ENCODE measurements at places on chromosomes 5 and 9. TPM values are rescaled to one million over a fixed set of nuclear protein-coding genes. Genes with fewer than 3 reads are reported as not detected.

GPR150 gene
- 1.4 TPM for polyA plus RNA-seq

MYOT gene
- polyA plus RNA-seq, result 2.0 TPM

PHF24 gene
- 14.7 TPM for polyA plus RNA-seq

GRCh38 chr5:115480271-115480670 is 64.3 kb downstream of the FEM1C start:
- no peak for DNase-seq

GRCh38 chr5:92561411-92561959 is 1019.5 kb downstream of the NR2F1-AS1 start:
- DNase-seq, result no peak

DNA sequence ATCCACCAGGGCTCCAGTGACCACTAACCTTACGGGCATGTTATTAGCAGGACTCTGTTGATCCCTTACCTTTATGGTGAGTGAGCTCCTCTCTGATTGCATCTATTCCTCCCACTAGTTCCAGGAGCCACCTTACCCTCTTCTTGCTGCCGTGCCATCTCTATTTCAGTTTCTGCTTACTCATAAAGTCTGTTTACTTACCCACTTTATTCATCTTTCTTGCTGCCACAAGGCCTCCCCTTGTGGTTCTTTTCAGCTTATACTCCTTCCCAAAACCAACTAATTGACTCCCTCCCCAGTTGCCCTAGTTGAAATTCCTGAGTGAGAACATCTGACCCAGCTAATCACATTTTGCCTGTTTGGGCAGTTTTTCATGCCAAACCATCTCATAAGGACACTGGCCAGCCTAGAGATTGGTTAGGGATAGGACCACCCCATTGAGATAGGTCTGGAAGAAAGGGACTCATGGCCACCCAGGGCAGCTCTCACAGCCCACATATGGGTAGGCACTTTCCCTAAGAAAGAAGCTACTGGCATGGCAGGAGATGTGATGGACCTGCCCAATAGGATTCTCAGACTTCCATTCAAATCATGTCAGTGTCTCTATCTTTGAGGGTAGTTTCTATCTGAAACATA is 412.7 kb downstream of the EFNA5 start:
- DNase-seq, result no peak

GRCh38 chr5:136130581-136130980 is 2.1 kb upstream of the SMAD5 start:
- DNase-seq, result no peak

DNA sequence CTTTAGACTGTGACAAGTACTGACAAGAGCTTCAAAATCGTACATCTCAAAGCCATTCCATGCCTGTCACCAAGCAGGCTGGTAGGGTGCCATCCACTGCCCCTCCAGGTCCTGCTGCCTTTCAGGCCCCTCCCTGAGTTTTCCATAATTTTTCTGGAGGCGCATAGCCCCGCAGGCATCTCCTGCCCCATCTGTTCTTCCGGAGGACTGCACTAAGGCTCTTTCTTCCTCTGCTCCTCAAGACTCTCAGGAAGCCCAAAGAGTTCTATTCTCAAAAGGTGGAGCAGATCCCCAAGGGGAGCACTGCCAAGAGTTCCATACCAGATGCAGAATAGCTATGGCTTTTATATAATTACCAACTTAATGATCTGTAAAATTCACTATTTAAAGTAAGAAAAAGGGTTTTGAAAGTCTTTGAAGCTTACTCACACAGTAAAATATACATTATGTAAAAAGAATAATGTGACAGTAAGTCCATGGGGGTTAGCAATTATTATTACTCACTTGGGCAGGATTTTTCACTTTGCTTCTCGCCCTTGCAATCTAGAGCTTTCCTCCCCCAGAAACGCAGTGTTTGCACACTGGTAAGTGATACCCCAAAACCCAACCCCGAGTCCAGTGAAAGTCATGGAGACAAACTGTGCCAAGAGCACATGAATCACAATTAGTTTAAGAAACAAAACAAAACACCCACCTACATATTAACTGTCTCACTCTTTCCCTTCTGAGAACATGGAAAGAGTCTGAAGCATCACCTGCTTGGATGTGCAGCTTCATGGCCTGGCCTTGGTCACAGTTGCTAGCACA is 114.1 kb upstream of the DAPK1 start:
- DNase-seq, result no peak

DNA sequence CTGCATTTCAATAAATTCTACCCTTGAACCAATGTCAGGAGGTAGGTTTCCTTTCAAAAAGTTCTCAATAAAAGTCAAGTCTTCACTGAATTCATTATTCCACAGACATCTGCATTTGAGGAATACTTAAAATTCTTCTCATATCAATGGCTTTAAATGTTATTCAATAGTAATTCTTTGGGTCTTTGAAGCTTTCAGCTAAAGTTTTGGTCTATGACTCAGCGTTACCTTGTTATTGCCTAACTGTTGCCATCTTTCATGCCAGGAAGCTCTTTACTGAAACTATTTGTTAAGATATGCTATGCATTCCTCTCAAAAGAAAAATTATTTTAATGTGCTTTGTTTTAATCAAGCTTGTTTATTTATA is 170.5 kb downstream of the NNT start:
- DNase-seq, result no peak

DNA sequence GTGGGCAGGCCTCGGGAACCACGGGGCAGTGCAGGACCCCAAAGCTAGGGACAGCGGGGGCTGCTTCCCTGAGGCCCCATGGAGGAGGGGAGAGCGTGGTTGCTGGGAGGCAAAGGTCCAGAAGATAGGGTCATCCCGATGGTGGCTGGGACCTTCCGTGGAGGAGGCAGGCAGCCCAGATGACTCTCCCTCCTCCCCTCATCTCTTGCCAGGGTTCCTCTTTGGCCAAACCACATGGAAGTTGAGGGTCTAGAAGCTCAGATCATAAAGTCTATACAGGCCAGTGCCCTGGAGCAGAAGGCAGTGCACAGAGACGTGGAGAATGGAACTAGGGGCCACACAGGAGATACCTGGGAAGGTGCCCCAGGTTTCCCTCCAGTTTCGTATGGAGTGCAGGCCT is 22.6 kb downstream of the DAB2IP start:
- DNase-seq, result no peak

Data from brain (organoid and tissue), 16 donors.